NCI-H82 (cell line): ENCODE measurements at places on chromosomes 6 and 20.

- no peak for DNase-seq
Measured at GRCh38 chr6:13354331-13355042, 26.1 kb upstream of the TBC1D7 start.

DNA sequence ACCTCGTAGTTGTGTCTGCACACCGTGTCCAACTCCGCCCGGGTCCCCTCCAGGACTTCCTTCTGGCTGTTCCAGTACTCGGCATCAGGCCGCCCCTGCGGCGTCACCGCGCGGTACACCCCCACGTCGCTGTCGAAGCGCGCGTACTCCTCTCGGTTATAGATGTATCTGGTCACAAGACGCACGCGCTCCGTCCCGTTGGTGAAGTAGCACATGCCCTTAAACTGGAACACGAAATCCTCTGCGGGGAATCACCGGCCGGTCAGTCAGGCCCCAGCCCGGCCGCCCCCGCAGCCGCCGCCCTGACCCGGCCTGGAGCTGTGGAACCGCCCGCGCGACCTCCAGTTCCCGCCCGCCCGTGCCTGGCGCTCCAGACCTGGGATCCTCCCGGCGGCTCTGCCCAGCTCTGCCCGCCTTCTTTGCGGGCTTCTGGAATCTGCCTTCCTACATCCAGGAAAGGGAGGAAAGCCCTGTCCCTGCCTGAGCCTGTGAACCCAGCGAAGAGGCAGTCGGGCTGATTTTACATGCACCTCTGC is 1.6 kb downstream of the HLA-DQB1 start:
- DNase-seq = peak; percentile 27

DNA sequence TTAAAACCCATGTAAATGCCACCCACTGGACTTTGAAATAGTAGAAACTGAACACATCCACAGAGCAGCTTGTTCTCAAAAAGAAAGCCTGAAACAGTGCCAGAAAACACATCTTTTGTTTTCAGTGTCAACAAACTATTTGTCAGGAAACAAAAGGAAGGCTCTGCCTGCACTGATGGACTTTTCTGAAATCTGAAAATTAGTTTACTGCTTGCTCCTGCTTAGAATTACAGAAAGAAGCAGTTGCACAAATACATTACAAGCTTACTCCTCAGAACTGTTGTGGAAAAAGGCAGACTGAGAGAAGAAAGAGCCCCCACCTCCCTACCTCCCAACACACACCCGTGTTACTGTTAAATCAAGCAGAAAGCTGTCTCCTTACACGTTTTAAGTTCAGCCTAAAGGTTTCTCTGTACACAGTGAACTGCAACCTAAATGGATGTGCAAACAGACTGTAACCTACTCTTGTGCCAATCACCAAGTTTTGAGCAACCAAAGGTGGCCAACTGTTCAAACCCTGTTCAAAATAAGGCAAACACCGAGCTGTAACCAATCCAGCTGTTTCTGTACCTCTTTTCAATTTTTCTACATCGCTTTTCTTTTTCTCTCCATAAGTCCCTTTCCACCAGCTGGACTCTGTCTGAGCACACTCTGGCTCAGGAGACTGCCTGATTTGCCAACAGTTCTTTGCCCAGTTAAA is 43.7 kb downstream of the FRK start:
- DNase-seq = no peak

DNA sequence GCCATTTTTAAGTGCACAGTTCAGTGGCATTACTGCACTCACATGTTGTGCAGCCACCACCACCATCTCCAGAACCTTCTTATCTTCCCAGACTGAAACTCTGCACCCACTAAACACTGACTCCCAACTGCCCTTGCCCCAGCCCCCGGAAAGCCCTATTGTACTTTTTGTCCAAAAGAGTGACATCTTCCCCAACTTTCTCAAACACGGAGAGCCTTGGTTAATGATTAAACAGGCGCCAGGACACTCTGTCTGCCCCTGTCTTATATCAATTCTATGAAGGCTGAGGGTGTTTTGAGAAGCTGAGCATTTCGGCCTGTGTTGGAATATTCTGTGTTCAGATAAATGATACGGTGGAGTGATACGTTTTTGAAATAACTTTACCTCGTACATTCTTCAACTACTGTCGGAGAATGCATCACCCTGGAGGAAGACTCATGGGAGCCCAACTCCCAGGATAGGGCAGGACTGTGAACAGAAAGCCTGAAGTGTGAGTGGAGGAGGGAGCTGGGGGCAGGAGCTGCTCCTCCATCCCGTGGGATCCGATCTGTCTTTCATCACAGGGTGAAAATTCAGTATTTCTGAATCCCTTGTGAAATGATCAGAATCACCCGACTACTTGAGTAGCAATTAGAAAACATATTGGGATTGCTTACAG is 68.7 kb upstream of the FOXC1 start:
- DNase-seq = no peak

GRCh38 chr20:36319356-36320260 is 13.5 kb downstream of the DLGAP4 start:
- DNase-seq = no peak

- DNase-seq = peak; percentile 82
Measured at GRCh38 chr6:14863902-14864850, 381.7 kb upstream of the JARID2 start.

DNA sequence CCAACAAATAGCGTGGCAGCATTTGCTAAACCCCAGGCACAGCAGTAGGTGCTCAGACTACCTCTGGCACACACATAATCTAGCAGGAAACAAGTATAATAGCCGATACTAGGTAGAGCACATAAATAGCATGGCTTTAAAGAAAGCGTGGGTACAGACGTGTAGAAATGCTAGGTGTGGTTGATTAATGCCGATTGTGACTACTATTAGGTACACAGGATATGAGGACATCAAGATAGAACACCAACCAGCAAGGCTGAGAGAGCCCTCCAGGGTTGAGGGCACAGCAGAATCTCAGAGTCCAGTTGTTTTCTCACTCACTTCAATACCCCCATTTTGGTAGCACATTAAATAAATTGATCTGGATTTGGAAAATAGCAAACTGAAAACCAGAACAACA is 100.5 kb downstream of the PKHD1 start:
- no peak for DNase-seq

- peak; percentile 23 for DNase-seq
Measured at GRCh38 chr6:112231594-112232060, 22.7 kb downstream of the LAMA4 start.
